ENCODE measurements at places on chromosomes 5 and 9.

DNA sequence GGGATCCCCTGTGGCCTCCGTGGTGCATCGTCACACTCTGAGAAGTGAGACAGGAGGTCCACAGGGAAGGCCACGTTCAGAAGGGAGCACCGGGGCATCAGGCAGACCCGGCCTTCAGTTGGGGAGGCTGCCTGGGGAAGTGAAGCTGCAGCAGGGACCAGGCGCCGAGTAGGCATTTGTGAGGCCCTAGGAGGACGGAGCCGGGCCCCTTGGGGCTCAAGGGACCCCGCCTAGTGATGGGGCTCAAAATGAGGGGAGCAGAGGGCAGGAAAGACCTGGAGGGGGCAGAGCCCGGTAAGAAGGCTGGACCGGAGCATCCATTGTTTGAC is 85.4 kb upstream of the FAM120A start:
- no peak for DNase-seq

DNA sequence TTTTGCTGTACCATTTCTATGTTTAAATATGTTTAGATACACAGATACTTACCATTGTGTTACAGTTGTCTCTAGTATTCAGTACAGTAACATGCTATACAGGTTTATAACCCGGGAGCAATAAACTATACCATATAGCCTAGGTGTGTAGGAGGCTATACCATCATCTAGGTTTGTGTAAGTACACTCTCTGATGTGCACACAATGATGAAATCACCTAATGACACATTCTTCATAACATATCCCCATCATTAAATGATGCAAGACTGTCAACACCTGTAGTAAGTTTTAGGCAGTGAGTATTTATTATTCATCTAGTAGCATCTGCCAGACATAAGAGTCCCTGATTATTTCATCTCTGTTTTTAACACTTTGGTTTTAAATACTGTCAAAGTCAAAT is 7.3 kb upstream of the DHFR start:
- DNase-seq, result no peak

DNA sequence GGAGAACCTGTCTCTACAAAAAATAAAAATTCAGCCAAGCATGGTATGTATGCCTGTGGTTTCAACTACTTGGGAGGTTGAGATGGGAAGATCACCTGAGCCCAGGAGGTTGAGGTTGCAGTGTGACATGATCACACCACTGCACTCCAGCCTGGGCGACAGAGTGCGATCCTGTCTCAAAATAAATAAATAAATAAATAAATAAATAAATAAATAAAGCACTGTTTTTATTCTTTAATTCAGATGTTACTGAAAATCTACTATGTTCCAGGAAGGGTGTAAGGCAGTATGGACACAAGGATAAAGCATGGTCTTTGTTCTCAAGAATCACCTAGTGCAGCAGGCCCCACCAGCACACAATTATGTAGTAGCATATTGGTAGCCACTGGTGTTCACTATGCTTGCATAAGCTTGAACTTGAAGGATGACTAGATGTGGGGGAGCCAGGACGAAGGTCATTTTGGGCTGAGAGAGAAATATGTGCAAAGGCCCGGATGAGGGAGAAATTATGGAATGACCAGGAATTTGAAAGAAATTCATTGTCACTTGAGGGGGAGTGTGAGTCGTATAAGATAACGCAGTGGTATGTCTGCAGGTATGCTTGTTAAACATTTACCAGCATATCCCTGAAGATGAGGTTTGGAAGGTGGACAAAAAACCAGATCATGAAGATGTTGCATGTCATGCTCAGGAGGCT is 70.2 kb upstream of the CD180 start:
- no peak for DNase-seq

DNA sequence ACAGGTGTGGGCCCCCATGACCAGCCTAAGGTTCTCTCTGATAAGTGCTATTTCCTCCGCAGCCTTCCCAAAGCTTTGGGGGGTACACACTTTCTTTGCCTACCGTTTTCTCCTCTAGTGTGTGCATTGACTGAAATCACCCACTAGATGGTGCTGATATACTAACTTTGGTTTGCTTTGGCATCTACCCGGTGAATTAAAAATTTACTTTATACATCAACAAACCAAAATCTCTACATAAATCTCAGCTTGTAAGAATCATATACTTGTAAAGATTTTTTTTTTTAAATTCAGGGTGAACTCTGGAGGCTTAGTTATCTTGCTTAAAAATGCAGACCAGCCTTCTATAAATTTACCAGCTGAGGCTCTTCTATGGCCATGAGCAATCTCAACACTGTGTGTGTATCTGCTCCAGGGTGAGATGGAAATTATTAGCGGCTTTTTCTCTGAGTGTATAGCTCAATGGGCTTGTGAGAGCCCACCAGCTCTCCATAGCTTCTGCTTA is 475.7 kb upstream of the TNC start:
- DNase-seq, result no peak

DNA sequence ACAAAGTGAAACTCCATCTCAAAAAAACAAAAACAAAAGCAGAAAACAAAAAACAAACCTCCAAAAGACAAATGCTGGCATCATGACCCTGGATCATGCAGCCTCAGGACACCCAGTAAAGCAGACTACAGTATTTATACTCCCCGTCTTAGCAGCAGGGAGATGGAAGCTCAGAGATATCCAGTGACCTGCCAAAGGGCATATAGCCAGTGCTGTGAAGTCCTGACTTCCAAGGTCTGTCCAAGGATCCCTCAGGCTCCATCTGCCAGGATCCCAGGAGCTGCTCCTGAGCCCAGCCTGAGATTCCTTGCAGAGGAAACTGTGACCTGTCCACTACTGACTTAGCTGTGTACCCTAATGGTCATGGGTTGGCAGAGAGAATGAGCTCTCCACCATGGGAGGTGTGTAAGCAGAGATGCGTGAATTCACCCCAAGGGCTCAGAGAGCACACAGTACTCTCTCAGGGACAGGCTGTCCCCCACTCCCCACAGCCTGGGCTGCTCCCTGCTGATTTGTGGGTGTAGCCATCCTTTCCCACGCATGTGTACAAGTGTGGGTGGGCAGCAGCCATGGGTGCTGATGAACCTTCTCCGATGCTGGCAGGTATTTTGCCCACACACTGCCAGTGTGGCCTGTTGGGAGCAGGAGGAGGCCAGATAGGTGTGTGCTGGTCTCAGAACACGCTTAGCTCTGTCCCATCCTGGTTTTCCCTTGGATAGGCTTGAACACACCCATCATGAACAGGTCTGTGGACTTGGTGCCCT is 2.1 kb upstream of the WNK2 start:
- no peak for DNase-seq

DNA sequence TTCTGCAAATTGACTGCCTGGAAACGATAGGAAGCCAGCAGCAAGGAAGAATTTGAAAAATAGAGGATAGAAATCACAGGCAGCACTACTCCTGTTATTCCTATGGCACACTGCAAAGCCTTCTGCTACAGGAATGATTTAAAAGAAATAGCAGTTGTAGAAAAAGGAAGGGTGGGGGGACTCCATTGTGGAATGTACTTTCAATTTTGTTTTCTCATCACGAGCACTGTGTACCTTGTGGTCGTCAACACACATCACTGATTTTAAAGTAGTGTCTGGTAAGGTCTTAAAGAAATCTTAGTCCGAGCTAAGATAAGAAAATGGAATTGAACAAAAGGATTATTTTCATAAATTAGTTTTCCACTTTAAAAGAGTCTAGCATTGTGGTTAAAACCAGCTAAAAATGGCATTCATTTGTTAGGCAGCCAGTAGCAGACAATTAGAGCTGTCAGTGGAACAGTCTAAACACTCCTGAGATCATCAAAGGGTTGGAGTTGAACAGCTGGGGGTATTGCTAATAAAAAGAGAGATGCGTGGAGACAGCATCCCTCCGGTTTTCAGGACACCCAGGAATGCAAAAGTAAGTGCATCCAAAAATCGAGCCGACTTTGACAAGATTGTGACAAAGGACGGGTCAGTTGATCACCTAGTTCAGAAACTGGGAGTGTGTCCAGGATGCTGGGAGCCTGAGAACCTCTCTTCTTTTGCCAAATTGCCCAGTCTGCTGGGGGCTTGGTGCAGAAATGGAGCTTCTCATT is 97.8 kb upstream of the WWC1 start:
- no peak for DNase-seq

DNA sequence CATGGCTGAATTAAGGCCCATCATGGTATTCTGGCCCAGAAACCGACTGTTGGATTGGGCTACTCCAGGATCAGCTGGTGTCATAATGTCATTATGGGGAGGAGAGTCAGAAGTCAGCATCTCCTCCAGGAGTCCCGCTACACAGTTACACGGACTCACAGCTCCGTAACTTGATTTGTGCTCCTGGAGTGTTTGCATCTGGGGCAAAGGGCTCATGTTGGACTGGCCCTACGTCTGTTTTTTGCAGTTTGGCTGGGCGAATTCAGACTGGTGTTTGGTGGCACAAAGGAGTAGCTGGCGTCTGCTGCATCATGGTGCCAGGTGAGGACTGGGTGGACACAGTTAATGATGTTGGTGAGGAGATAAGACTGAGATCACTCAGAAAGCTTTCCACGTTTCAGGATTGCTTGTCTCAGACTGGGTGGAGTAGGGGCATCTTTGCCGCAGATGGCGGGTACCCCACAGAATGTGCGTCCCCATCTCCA is 31.3 kb downstream of the OR2V1 start:
- no peak for DNase-seq
